HL-60 (cell line): ENCODE measurements at places on chromosomes 6 and 20.

DNA sequence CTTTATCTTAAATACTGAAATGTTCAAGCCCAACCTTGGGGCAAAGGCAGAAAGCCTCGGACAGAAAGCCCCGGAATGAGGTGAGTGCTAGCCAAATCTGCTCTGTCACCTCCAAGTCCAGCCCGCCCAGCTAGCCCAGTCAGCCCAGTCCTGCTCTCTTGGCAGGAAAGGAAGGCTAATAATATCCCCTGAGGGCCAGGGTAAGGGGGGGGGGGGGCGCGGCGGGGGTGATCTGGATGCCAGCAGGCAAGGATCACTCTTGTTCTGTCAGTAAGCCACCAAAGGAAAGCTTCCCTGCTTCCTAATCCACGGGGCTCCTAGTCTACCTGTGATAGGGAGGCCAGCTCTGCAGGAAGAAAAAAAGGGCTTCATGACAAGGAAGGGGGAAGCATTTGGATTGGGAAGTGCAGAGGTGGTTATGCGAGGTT, 1.1 kb downstream of the NDRG3 start:
- DNase-seq: no peak

GRCh38 chr6:118216751-118217150, 309.7 kb downstream of the SLC35F1 start:
- no peak for DNase-seq

GRCh38 chr6:6966127-6966526, 141.6 kb upstream of the RREB1 start:
- DNase-seq: no peak

DNA sequence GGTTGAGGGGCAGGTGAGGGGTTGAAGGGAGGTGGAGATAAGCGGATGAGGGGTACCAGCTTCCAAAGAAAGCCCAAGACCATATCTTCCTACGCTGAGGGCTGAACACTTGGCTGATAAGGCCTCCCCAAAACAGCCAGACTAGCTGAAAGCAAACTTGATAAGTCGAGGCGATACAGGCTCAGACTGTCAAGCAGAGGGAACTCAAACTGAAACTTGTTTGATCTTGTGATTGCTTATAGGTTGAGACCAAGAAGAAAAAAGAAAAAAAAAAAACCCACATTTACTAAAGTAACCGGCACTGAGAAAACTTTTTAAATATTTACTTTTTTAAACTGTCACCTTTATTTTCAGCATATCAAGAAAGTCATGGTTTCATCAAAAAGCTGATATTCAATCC, 73.6 kb downstream of the TRERF1 start:
- DNase-seq: no peak
